ENCODE measurements at places on chromosomes 3 and 15.

DNA sequence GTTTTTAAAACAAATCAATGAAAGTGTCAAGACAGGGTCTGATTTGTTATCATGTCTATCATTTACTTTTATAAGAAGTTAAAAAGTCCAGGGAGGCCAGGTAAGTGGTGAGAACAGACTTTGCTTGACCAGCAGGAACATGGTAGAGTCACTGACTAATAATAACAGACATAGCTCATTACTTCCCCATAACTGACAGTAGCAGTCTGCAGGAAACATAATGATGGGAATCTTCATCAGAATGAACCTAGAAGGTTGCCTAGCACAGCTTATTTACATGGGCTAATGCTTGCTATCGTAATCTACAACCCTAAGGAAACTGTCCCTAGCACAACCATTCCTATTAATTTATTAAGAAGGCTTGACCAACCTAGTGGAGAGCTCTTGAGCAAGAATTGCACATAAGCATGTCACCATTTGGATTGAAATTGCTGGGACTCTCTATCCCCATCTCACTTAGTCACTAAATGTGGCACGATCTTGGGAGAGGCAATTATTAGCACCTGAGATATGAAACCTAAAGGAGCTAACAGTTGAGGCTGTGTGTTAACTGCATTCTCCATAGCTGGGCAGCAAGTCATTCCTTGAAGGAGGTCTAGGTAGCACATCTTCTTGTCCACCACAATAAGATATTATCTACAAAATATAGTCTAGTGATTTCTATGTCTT lies 139.6 kb upstream of the ZBTB20 start:
- DNase-seq, result no peak

GRCh38 chr3:184175981-184176376 lies 1.3 kb downstream of the AP2M1 start:
- no peak for DNase-seq

DNA sequence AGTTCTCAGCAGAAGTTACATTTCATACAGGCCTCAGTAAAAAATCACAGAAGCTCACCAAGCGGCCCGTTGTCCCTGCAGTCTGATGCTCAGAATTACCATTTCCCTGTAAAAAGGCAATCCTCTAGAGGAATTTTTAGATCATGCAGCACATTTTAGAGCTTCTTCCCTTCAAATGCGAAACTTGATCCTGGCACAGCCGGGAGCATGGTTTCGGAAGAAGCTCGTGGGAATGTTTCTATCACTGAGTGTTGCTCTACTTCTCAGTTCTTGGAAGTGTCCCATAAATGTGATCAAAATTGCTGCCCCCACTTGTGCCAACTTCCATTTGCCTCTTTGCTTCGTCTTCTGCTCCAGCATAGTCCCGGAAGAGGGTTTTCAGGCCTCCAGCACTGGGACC lies 3.8 kb upstream of the H1-8 start:
- DNase-seq, result no peak

DNA sequence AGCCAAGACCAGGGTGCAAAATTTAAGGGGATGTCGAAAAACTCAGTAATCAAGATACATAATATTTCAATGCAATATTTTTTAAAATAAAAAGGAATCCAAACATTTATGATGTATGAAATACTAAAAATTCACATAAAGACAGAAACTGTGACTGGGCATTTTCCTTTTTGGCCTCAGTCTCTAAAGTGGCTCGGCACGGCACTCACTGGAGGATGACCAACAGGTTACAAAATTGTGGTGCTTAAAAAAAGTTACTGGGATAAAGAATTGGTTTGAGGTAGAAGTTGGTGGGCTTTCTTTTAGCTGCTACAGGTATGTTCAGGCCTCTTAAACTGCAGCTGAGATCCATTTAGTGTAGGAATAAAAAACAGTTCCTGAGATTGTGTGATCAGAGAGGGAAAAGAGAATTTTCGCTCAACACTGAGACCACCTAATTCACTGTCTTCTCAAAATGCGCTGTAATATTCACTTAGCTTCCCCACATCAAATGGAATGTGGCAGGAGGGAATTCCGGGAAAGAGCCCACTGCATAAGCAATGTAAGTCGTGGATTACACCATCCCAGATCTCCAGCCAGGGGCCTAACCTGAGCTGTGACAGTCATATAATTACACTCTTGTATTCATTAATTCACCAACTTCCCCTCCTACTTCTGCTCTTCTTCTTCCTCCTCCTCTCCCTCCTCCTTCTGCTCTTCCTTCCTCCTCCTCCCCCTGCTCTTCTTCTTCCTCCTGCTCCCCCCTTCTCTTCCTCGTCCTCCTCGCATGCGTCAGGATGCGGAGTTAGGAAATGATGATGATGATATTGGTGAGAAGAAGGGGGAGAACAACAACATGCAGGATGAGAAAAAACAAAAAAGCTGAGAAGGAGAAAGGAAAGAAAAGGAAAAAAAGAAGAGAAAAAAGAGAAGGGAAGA lies 45.9 kb downstream of the HES1 start:
- no peak for DNase-seq

DNA sequence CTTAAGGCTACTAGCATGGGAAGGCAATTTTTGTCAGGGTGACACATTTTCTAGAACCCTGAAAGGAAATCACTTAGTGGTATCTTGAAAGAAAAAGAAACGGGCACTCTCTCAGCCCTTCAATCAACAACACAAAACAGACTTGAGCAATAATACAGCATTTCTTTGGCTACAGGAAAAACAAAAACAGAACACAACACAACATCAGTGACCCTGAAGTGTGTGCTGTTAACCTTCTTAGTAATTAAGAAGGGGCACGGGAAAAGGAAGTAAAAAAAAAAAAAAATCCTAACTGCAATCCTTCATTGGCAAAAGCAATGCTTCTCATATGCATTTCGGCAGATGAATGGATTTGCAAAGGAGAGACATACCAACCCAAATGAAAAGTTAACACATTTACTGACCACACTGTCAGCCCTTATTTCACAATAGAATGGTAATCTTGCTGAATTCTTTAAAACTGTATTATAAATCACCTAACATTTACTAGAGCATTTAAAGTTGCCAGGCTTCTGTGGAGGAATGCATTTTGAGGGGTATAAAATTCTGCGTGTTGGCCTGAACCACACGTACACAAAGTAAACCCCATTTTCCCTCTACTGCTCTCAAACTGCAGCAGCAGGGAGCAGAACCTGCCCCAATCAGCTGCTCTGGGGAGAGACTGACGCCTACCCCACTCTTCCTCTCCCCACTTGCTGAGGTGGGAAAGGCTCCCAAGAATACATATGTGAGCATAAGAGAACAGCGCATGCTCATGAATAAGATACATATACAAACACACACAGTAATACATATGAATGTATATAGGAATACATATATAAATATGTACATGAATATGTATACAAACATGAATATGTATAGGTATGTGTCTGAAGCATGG lies 198.5 kb downstream of the FOXP1 start:
- no peak for DNase-seq

- no peak for DNase-seq
Measured at GRCh38 chr3:15501126-15501525, 20.4 kb downstream of the COLQ start.

- no peak for DNase-seq
Measured at GRCh38 chr3:169278092-169278491, 385.4 kb downstream of the MECOM start.

DNA sequence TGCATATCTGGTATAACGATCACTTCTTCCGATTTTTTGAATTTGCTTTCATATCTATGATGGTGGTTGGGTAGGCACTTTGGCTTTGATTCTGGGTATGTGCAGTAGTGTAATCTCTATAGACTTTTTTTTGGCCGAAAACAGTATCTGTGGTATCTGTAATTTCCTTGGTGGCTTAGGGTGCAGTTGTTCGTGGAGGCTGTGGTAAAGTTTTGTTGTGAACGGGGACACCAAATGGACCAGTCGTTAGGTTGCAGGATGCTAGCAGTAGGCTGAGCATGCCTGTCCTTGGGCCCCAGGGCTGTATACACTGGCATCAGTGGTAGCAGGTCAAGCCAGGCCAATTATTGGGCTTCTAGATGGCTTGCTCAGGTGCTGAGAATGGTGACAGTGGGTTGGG lies 55.2 kb downstream of the CCDC66 start:
- no peak for DNase-seq

- DNase-seq, result no peak
Measured at GRCh38 chr15:95676500-95676899, 654.0 kb upstream of the NR2F2 start.

GRCh38 chr3:112084980-112085705 lies 1.0 kb upstream of the C3orf52 start:
- no peak for DNase-seq

- DNase-seq, result no peak
Measured at GRCh38 chr3:121096953-121097352, 188.9 kb downstream of the STXBP5L start.

DNA sequence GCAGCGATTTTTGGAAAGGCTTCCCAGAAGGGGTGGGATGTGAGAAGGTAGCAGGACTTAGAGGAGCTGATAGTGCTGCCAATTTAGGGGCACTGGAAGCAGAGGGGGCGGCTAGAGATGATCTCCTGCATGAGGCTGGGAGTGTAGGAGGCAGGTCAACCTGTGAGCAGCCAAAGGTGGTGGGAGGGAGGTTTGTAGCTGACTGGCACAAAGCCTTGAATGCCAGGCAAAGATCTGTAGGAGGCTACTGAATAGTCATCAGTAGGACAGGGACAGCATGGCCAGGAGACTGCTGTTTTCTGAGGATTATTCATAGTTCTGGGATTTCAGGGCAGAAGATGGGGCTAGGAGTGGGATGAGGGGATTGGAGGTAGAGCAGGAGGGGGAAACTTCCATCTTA lies 2.2 kb downstream of the SCAMP5 start:
- no peak for DNase-seq

DNA sequence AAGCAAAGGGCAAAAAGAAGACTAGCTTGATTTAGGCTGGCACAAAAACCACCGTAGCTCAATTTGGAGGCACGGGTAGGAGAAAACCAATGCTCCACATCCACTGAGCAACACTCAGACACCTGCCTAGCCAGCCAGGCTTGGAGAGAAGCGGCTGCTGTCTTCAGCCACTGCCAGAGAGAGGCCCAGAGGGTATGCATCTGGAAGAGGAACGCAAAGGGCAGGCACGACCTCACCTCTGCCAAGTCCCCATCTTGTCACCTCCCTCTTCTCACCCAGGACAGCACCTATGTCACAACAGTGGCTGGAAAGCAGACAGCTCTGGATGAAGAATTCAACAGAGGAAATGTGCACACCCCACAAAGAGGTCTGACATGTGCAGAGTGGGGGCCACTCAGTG lies 93.5 kb downstream of the ADAMTS17 start:
- DNase-seq, result no peak

DNA sequence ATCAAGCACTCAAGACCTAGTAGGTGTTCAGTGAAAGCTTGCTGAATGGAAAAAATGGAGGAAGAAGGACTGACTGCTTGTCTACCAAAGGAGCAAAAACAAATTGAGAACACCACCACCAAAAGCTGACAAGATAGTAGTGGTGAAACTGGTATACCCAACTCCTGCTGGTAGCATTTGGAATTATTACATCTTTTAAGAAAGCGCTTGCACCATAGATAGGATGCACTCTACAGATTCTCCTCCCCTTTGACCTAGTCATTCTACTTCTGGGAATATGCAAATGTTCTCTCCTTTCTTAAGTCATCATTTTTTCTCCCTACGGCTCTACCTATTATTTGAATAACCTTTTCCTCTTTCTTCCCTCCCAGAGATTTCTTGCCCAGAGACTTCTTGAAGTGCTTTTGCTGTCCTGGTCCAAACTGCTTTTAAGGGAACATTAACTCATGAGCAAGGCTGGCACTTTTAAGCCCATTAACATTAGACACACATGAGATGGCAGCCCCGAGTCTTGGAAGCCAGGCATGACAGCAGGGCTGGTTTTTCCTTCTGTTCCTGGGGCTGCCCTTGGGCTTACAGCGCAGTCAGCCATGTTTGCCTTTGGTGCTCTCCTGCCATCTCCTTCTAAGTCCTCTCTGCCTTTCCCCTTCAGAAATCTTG lies 75.0 kb upstream of the TLE3 start:
- DNase-seq, result no peak

DNA sequence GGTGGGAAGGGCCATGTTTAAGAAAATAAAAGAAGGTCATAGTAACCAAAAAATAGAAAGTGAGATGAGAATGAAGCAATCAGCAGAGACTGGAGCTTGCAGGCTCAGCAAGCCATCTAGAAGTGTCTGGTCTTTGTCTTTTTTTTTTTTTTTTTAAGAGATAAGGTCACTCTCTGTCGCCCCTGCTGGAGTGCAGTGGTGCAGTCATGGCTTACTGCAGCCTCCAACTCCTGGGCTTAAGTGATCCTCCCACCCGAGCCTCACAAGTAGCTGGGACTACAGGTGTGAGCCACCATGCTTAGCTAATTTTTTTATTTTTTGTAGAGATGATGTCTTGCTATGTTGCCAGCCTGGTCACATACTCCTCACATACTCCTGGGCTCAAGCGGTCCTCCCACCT lies 36.2 kb downstream of the GXYLT2 start:
- no peak for DNase-seq

- DNase-seq, result no peak
Measured at GRCh38 chr3:55127565-55127964, 199.7 kb upstream of the LRTM1 start.

- no peak for DNase-seq
Measured at GRCh38 chr15:64841060-64841343, 713 bp upstream of the PLEKHO2 start.

DNA sequence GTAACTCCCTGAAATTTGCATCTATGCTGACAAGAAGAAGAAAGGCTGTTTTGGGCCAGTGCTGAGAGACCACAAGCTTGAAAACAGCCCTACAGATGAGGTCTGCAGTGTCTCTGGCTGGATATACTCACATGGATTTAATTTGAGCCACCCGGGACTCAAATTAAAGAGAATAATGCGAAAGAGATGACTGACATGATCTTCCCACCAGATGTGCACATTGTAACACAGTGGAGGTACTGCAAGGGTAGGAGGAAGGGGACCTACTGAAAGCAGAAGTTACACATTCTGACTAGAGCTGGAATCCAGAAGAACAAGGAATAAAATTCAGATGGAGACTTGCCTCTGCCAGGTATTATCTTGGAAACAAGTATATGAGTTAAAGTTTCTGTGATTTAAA lies 728.3 kb upstream of the SGO1 start:
- no peak for DNase-seq

GRCh38 chr3:38111201-38111600 lies 25.7 kb downstream of the ACAA1 start:
- no peak for DNase-seq

GRCh38 chr15:101563176-101563796 lies 73.8 kb upstream of the PCSK6 start:
- no peak for DNase-seq

DNA sequence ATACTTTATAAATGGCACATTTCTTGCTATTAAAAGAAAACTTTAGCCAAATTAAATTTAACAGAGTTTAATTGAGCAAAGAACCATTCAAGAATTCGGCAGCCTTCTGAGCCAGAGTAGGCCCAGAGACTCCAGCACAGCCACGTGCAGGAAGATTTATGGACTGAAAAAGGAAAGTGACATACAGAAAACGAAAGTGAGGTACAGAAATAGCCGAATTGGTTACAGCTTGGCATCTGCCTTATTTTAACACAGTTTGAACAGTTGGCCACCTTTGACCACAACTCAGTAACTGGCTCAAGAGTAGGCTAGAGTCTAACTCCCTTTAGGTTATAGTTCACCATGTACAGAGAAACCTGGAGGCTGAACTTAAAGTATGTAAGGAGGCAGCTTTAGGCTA lies 17.6 kb downstream of the CFAP44 start:
- DNase-seq, result no peak
